ENCODE measurements at places on chromosomes 3 and 15.

GRCh38 chr15:51883271-51883837 lies 53.9 kb downstream of the TMOD3 start:
- no peaks in the 10 kb centered on the region for H3K27me3 ChIP-seq
- H3K4me3 ChIP-seq, result no peak overlapping the region
- no peak overlapping the region for H3K27ac ChIP-seq
- peaks cover 2% of the 10 kb centered on the region for H3K36me3 ChIP-seq
- no peak for DNase-seq
- H3K4me1 ChIP-seq, result no peaks in the 10 kb centered on the region

- H3K36me3 ChIP-seq, result no peaks in the 10 kb centered on the region
- H3K4me3 ChIP-seq, result no peak overlapping the region
- DNase-seq, result no peak
These were observed 34.4 kb upstream of the ETV5 start for GRCh38 chr3:186143250-186143649.

DNA sequence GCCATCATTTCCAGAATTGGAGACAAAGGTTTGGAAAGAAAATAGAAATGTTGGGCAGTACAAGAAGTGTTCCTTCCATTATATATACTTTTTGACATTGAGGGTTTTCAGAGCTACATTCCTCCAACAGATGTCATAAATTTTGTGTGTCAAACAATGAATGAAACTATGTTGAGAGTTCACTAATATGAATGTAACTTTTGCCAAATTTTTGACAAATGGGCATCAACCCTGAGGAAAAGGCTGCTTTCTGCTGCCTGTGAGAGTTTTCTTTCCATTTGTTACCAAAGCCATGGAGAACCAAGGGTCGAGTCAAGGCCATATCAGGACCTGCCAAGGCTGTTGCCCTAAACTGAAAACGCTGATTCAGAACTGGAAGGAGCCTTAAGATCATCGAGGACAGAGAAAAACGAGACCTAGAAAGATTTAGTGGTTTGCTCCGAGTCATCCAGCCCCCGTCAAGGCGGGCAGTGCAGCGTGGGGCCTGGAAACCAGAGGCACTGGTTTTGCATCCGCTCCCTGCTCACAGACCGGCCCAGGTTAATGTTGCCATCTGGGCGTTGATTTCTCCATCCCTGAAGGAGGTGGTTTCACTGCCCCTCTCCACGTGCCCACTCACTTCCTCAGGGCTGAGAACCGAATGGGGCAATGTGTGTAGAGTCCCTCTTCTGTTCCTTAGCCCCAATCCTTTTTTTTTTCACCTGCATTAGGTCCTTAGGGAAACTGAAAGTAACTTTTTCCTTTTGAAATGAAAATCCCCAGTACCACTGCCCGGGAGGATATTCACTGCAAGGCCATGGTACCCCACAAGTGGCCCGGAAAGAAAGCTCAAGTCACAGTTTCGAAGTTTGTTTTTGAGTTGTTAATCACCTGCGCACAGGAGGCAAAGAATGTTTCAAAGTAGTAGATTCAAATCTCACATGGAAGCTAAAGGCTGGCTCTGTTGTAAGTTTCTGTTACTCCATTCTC lies 32.8 kb downstream of the TPM1 start:
- no peak overlapping the region for H3K27ac ChIP-seq
- no peak for DNase-seq
- H3K4me3 ChIP-seq, result no peak overlapping the region
- H3K4me1 ChIP-seq, result peaks cover 8% of the 10 kb centered on the region

- no peaks in the 10 kb centered on the region for H3K4me1 ChIP-seq
- H3K36me3 ChIP-seq, result peaks cover 9% of the 10 kb centered on the region
- no peaks in the 10 kb centered on the region for H3K27me3 ChIP-seq
- H3K4me3 ChIP-seq, result no peak overlapping the region
These were observed 34.0 kb downstream of the DZIP3 start for GRCh38 chr3:108623504-108623903.

- no peaks in the 10 kb centered on the region for H3K4me1 ChIP-seq
- no peak overlapping the region for H3K4me3 ChIP-seq
- no peak overlapping the region for H3K27ac ChIP-seq
- H3K27me3 ChIP-seq, result no peaks in the 10 kb centered on the region
These were observed 19.6 kb downstream of the EIF1B start for GRCh38 chr3:40329071-40329470.

DNA sequence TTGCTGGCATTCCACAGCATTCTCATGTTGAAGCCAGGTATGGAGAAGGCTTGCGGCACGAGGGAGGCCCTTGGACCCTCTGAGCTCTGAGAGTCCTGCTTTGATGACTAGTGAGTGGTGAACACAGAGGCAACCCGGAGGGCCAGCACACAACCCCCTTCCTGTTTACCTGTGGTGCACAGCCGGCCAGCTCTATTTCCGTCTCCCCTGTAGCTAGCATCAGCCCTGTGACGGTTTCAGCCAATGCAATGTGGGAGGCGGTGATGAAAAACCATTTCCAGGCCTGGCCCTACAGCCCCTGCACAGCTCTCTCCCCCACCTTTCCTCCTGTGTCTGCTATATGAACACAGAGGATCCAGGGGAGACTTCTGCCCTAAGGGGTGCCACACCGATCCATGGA lies 76.8 kb upstream of the KLHL25 start:
- no peak overlapping the region for H3K27ac ChIP-seq
- H3K27me3 ChIP-seq, result no peaks in the 10 kb centered on the region
- H3K36me3 ChIP-seq, result no peaks in the 10 kb centered on the region
- H3K4me3 ChIP-seq, result no peak overlapping the region

- H3K27ac ChIP-seq, result no peak overlapping the region
- peaks cover under 1% of the 10 kb centered on the region for H3K27me3 ChIP-seq
- H3K4me3 ChIP-seq, result no peak overlapping the region
- no peaks in the 10 kb centered on the region for H3K4me1 ChIP-seq
These were observed 40.2 kb downstream of the LRRK1 start for GRCh38 chr15:100959066-100960050.

DNA sequence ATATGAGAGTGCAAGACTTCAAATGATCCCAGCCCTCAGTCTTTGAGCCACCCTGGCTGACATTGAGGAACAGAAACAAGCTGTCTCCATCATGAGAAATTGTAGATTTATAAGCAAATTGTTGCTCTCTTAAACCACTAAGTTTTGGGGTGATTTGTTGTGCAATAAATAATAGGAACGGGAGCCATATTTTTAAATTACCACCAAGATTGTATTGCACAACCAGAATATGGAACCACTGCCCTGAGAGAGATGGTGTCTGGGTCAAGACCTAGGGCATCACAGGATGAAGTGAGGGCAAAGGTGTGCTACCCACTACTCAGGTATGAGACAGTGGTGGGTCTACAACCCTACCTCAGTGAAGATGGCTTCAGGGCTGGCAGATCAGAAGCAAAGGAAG lies 2.3 kb upstream of the CFAP92 start:
- no peak for DNase-seq
- peaks cover 12% of the 10 kb centered on the region for H3K27me3 ChIP-seq
- no peak overlapping the region for H3K27ac ChIP-seq

DNA sequence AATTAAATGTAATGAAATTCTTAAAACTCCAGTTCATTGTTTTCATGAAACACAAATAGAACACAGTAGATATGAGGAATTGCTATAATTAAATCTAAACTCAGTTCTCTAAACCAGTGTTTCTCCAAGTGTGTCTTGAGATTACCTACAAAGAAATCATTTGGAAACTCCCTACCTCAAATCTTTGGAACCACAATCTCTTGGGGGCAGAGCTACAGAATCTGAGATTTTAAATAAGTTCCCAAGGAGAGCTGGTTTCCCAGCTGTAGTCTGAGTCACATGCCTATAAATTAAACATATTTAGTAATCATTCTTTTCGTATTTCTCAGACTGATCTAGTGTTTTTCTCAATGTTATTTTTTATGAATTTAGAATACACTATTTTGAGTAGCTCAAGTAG lies 17.0 kb upstream of the ACTC1 start:
- H3K27ac ChIP-seq, result no peak overlapping the region
- H3K4me3 ChIP-seq, result no peak overlapping the region
- no peaks in the 10 kb centered on the region for H3K4me1 ChIP-seq
- H3K36me3 ChIP-seq, result no peaks in the 10 kb centered on the region

DNA sequence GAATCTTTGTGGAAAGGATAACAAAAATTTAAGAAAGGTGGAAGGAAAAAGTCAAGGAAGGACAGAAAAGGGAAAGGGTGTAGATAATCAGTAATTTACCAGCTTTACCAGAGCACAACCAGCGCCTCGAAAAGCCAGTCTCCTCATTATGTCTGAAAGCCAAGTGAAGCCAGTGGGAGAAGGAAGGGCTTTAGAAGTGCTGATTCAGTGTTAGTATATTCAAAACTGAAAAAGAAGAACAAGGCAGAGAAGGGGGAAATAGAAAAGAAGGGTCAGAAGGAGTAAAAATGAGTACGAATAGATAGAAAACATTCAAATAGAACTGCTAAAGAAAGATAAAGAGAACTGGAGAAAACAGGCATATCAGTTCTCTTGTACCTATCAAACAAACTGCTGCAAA lies 4.1 kb downstream of the PBRM1 start:
- H3K27ac ChIP-seq, result no peak overlapping the region
- H3K4me1 ChIP-seq, result peaks cover 7% of the 10 kb centered on the region
- no peak overlapping the region for H3K4me3 ChIP-seq
- H3K36me3 ChIP-seq, result peaks cover 38% of the 10 kb centered on the region

GRCh38 chr3:195802795-195803194 lies 8.9 kb downstream of the MUC4 start:
- peak overlapping the region; percentile 80 for H3K27ac ChIP-seq
- peaks cover 41% of the 10 kb centered on the region for H3K4me1 ChIP-seq

DNA sequence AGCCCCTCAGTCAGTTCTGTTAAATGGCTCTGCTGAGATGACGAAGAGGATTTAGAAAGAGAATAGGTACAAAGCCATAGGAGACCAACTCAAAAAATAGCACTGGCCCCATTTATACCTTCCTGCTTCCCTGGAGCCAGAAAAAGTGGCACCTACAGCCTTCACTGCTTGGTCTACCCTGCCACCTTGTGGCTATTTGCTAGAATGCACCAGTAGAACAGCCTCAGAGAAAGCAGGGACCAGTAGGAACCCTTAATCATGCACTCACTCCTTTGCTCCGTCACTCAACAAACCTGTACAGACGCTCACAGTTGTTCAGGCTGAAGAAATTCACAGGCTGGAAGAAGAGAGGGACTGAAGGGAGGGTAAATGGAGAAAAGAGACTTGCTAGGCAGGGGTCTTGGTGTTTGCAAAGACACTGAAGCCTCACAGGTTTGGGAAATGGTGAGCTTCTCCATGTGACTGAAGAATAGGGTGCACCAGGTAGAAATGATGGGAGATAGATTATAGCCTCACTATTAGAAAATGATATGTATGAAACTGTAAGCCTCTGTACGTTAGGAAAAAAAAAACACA lies 12.1 kb upstream of the RTP2 start:
- H3K4me1 ChIP-seq, result no peaks in the 10 kb centered on the region
- peak; percentile 86 for DNase-seq
- H3K27me3 ChIP-seq, result no peaks in the 10 kb centered on the region
- H3K27ac ChIP-seq, result no peak overlapping the region
- no peaks in the 10 kb centered on the region for H3K36me3 ChIP-seq
- no peak overlapping the region for H3K4me3 ChIP-seq

GRCh38 chr3:178389258-178389657 lies 147.0 kb upstream of the KCNMB2 start:
- H3K36me3 ChIP-seq, result no peaks in the 10 kb centered on the region
- H3K27me3 ChIP-seq, result no peaks in the 10 kb centered on the region
- no peaks in the 10 kb centered on the region for H3K4me1 ChIP-seq

GRCh38 chr15:31335989-31336592 lies 9.5 kb downstream of the KLF13 start:
- no peaks in the 10 kb centered on the region for H3K27me3 ChIP-seq
- H3K4me1 ChIP-seq, result peaks cover 97% of the 10 kb centered on the region
- H3K27ac ChIP-seq, result no peak overlapping the region
- H3K36me3 ChIP-seq, result peaks cover 15% of the 10 kb centered on the region
- DNase-seq, result no peak

DNA sequence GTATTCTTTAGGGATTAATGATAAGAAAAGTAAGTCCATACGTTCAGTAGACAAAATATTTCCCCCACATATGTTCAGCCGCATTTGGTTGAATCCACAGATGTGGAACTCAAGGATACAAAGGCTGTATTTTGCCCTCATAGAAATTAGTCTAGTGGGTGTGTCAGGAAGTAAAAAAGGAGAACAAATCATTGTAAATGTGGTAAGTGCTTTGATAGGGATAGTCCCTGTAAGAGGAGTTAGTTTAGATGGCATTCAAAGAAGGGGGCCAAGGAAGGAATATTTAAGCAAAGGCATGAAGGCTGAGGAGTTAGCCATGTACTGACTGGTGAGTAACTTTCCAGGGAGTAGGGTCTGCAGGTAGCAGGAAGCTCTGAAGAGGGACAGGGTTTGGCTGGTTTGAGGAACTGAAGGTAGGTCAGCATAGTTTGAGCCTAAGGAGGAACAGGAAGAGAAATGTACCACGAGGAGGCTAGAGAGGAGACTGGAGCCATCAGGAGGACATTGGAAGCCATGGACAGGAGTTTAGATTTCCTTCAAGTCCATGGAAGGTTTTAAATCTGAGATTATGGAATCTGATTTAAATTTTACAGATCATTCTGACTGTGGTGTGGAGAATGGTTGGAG lies 98.8 kb downstream of the MME start:
- H3K36me3 ChIP-seq, result no peaks in the 10 kb centered on the region
- H3K4me1 ChIP-seq, result no peaks in the 10 kb centered on the region
- no peak overlapping the region for H3K4me3 ChIP-seq
- H3K27me3 ChIP-seq, result no peaks in the 10 kb centered on the region
- no peak overlapping the region for H3K27ac ChIP-seq

GRCh38 chr3:66355997-66356396 lies 135.2 kb downstream of the SLC25A26 start:
- H3K27ac ChIP-seq, result peak overlapping the region; percentile 62
- no peaks in the 10 kb centered on the region for H3K36me3 ChIP-seq
- DNase-seq, result no peak
- no peak overlapping the region for H3K4me3 ChIP-seq
- H3K27me3 ChIP-seq, result no peaks in the 10 kb centered on the region

- H3K4me3 ChIP-seq, result no peak overlapping the region
- H3K4me1 ChIP-seq, result peaks cover 34% of the 10 kb centered on the region
- DNase-seq, result no peak
- no peaks in the 10 kb centered on the region for H3K27me3 ChIP-seq
- no peak overlapping the region for H3K27ac ChIP-seq
These were observed 911 bp downstream of the CCRL2 start for GRCh38 chr3:46407970-46408369.

DNA sequence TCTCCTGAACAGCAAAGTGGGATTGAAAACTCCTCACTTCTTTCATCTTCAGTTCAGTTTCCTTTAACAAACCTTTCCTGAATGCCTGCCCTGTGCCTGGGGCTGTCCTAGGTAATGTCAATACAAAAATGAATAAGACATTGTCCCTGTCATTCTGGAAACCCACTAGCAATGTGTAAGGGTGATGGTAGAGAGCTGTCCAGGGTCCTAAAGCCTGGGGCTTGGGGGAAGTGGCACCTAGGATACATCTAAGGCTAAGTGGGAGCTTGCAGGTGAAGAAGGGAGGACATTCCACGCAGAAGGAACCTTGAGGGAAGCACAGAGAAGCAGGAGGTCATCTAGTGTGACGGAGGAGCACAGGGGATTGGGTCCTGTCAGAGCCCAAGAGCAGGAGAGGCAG lies 212.7 kb upstream of the PPP2R3A start:
- H3K27ac ChIP-seq, result no peak overlapping the region
- no peaks in the 10 kb centered on the region for H3K36me3 ChIP-seq
- H3K4me1 ChIP-seq, result no peaks in the 10 kb centered on the region
- DNase-seq, result no peak
- no peaks in the 10 kb centered on the region for H3K27me3 ChIP-seq

GRCh38 chr3:53837331-53837730 lies 8.9 kb downstream of the CHDH start:
- no peak overlapping the region for H3K4me3 ChIP-seq
- no peak for DNase-seq
- H3K27ac ChIP-seq, result no peak overlapping the region
- no peaks in the 10 kb centered on the region for H3K36me3 ChIP-seq
- H3K27me3 ChIP-seq, result no peaks in the 10 kb centered on the region
- H3K4me1 ChIP-seq, result peaks cover 4% of the 10 kb centered on the region

Measured in natural killer cell (primary cell).